ENCODE measurements at places on chromosomes 2 and 18.

- DNase-seq, result no peak
Measured at GRCh38 chr2:41779888-41780287, 267.9 kb upstream of the PKDCC start.

- DNase-seq, result no peak
Measured at GRCh38 chr18:37559194-37559593, 6.4 kb downstream of the CELF4 start.

DNA sequence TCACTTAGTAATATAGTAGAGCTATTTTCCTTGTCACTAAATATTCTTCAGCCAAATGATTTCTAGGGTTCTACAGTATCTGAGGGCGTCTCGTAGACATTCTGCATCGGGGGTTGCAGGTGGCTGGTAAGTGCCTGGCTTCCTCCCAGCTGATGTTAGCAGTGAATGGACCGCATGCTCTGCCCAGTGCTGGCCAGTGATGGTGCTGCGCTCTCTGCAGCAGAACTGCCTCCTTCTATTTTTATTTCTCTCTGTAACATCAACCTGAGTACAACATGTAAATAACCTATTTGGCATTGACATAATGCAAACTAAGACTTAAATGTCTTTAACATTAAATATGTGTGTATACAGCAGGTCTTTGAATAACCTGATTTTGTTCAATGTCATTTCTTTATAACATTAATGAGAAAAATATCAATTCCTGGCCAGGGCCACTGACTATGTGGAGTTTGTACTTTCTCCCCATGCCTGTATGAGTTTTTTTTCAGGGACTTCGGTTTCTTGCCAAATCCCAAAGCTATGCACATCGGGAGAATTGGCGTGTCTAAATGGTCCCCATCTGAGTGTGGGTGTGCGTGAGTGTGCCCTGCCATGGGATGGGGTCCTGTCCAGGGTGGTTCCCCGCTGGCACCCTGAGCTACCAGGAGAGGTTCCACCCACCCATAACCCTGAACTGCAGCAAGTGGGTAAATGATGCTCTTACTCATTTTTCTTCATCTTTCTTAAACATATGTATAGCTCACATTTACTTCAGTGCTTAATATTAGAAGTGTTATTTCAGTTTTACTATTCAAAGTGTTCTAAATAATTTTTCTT lies 278.2 kb upstream of the EPAS1 start:
- no peak for DNase-seq

DNA sequence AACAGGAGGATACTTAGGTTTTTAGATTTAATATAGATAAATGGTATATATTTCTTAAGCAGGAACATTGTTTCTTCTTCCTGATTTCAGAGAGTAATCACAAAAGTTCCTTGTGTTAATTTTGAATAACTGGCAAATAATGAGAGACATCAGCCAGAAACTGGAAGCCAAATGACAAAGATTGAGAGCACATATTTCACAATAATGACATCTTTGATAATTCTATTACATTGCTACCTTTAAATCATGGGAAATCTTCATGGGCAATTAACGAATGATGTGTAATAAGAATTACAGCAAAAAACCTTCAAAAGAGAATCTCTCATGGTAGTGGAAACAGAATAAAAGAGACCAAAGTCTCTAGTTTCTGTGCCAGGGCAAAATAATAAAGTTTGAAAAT lies 215.1 kb downstream of the NUP35 start:
- DNase-seq, result no peak

DNA sequence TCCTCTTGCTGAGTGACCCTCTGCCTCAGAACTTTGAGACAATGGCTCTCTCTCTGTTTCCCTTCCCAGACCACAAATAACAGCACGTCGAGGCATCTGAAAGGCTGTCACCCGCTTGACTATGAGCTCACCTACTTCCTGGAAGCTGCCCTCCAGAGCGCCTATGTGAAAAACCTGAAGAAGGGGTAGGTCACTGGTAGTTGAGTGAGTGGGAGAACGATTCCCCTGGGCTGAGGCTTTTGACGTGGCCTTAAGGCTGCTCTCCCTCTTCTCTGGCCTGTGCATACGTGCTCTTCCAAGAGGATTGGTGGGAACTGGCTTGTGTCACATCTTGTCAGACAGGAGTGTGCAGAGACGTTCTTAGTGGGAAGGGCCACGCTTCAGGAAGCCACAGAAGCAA lies 63.1 kb upstream of the MCFD2 start:
- DNase-seq, result no peak

DNA sequence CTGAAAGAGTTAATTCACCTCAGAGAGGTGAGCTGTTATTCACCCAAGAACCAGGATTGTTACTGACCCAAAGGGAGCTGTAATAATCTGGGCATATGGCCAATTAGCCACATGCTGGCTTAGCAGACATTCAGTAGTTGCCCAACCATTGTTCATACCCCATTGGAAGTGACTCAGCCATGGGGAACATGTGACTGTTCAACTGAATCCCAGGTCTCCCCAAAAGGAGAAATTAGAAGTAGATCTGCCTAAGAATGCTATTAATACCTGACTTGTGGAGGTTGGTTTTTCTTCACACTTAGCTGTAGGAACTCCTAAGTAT lies 272.6 kb upstream of the UBE2E3 start:
- DNase-seq, result no peak

DNA sequence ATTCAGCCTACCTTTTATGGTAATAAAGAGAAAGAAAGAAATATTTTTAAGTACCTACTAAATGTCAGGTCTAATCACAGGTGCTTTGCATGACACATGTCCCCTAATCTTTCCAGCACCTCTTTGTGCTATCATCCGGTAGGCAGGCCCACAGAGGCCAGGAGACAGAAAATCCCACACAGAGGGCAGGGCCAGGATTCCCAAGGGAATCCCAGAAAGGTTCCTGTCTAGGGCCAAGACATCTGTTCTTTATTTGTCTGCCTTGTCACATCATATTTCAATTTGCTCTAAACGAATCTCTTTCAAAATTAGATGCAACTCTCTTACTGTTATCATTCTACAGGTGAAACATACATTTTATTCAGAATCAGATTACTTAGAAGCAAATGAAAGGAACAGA lies 676.1 kb upstream of the GYPC start:
- no peak for DNase-seq

GRCh38 chr2:65985986-65986385 lies 448.9 kb upstream of the MEIS1 start:
- no peak for DNase-seq

GRCh38 chr2:196758474-196759377 lies 40.8 kb downstream of the GTF3C3 start:
- DNase-seq, result no peak
